ENCODE measurements at places on chromosomes 4 and X.
A peak's percentile ranks its signal among the peaks of the same experiment; 100 is the strongest.

DNA sequence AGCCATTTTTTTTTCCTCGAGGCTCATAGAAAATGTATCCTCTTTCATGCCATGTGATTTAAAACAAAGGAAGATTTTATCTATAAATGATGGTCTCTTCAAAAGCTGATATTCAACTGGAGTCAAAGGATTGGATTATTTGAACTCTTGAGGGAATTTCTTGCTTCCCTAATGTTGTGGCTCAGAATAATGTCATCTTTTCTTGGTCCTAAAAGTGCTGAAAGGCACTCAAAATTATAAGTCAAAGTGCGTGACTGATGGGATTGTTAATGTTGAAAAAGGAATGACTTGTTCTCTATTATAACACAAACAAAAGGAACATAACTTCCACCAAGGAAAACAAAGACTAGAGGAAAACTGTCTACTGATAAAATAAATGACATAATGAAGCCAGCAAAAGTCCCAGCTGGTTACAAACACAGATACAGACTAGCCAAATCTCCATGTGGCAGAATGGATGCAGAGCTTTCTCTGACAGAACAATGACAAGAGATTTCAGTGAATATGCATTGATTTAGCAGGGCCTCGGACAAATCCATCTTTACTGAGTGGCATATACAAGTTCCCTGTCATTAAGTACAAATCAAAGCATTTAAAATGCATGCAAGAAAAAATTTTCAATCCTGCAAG, 552.6 kb downstream of the GBA3 start:
- DNase-seq = no peak

DNA sequence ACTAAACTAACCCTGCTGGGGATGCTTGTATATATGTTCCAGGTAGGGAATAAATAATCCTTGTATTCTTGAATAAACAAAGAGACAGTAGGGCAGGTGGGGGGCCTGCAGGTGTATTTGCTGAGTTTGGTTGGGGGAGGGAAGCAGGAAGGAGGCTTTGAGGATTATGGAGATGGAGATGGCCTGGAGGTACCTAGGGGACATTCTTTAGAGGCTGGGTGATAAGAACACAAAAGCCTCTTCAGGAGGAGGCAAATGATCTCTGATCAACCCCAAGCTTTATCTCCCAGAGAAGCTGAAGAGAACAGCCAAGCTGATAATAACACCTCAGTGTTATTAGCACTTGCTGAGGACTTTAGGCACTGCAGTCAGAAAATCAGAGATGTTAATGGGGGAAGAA, 187.7 kb downstream of the MGST2 start:
- DNase-seq = no peak

DNA sequence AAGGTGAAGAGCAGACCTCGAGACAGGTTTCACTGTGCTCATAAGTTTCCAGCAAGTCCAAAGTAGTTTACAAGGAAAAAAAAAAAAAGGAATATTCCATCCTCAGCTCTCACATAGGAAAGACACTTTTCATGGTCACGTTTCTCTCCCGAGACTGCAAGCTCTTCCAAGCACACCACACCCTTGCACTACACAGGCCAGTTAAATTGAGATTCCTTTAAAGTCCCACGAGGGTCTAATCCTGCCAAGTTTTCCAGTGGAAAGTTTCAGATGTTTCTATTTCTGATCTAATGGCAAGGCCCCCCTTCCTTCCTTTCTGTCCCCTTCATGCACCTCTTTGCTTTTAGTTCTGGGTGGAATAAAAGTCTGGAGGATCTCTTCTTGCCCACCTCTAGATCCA, 67.9 kb upstream of the PCDH19 start:
- DNase-seq = no peak

DNA sequence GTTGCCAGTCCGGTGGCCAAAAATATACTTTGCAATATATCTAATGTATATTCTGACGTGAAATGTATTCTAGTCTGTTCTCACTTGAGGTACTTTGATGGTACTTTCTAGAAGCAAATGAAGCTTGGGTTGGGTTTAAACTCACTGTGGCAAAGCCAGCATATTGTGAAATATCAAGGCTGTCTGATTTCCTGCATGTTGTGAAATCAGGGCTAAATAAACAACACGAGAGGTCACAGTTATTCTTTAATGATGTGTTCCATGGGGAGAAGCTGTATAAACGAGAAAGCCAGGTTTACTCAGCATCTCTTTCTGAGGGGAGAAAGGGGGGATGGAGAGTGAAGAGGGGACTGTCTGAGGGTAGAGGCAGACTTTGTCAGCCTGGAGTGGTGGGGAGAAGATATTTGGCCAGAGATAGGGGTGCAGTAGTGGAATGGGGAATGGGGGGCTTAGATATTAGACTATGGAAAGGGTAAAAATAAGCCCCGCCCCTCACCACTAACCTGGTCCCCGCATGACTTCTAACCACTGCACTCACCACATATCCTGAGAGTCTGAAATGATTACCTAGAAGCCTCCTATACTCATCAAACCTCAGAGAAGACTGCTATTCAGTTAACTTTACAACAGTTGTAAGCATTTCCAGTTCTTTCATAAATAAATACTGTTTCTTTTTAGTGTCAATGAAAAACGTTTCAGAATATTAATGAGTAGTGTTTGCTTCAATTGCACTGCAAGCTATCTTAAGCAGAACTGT, 5.9 kb upstream of the SCARB2 start:
- DNase-seq = no peak

DNA sequence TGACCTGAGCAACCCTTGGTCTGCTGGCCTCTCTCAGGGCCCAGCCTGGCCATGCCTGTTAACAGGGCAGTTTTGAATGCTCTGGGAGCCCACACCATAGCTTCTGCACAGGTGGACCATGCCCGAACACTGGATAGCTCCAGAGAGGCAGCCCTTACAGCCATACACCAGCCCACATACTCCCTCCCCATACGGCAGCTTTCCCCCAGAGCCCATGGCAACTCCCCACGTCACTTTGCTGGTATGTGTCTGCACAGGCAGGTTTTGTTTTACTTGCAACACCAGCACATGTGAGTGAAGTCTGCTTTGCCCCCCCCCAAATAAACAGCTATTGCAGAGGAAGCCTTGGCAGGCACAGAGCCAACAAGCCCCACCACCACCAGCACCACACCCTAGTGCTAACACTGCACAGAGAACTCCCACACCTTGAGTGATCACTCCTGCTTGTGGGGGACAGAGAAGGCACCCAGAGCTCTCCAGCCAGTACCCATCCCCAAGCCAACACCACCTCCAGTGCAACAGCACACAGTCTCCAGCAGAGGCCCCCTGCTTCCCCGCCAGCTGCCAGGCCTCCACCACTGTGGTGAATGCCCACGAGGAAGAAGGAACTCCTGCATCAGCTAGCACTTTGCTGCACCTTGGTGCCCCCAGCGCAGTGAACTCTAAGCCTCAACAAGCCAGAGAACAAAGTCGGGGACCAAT, 87.3 kb downstream of the STPG2 start:
- DNase-seq = no peak

- DNase-seq = no peak
These were observed 28.9 kb upstream of the OPHN1 start for GRCh38 chrX:68462197-68462596.

GRCh38 chr4:7852568-7853185, 87.0 kb downstream of the AFAP1 start:
- no peak for DNase-seq

DNA sequence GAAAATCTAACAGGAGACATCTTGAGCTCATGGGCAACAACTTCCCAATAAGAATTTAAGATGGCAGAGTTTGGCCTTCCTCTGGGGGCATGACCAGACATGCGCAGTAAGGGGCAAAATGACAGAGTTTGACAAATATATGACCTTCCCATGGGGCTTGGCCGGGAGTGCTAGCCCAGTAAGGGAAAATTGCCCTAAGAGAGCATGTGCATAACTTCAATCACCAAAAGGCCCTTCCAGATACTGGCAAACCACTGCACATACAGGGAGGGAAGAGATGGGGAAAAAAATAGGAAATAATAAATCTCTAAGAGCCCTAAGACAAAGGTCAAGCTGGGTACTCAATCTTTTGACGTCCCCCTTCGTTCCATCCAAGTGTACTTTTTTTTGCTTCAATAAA, 13.4 kb downstream of the TIFA start:
- no peak for DNase-seq

DNA sequence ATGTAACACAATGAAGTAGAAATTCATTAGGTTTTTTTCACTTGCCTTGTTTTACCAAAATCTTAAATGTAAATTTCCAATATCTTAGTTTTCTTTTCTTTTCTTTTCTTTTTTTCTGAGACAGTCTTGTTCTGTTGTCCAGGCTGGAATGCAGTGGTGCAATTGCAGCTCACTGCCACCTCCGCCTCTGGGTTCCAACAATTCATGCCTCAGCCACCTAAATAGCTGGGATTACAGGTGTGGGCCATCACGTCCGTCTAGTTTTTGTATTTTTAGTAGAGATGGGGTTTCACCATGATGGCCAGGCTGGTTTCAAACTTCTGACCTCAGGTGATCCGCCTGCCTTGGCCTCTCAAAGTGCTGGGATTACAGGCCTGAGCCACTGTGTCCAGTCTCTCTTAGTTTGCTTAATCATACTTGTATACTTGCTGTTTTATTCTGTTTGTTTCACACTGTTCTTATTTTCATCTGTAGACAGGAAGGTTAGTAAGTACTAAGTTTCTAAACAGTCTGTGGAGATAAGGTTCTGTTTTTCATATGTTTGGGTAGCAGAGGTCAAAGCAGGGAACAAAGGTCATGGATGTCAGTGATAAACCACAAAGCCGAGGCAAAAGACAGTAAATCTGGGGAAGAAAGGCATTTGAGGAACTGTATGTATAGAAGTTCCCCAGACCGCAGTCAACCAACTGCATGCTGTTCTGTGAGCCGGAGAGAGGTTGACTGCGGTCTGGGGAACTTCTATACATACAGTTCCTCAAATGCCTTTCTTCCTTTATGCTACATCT, 129.1 kb downstream of the CBR4 start:
- DNase-seq = no peak

GRCh38 chr4:55941881-55942396, 6.8 kb upstream of the CEP135 start:
- no peak for DNase-seq

GRCh38 chrX:114611018-114611619, 27.2 kb downstream of the HTR2C start:
- peak; percentile 2 for DNase-seq

- DNase-seq = no peak
These were observed 27.6 kb downstream of the CLNK start for GRCh38 chr4:10656988-10657387.

DNA sequence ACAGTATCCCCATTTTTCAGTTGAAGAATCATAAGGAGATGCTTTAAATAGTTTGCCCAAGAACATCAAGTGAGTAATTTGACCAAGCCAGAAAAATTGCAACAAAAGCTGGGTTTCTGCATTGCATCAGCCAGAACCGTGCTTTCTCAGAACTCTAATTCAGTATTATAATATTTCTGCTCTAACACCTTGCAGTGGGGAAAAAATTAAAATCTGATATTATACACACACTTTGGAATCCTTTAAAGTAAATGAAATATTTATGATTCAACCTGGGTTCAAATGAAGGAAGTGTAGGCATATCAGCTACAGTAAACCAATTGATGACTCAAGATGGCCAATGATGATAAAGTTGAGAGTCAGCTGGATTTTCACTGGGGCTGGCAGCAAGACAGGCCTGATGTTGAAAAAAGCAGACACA, 387.6 kb upstream of the ZFP42 start:
- no peak for DNase-seq

DNA sequence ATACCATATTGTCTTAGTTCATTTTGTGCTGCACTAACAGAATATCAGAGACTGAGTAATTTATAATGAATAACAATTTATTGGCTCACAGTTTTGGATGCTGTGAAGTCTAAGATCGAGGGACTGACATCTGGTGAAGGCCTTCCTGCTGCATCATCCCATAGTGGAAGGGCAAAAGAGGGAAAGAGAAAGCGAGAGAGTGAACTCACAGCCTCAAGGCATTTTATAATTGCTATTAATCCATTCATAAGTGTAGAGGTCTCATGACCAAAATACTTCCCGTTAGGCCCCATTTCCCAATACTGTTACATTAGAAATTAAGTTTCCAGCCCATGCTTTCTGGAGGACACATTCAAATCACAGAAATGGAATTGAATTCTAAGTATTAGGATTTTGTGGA, 554.4 kb downstream of the TRAM1L1 start:
- no peak for DNase-seq

DNA sequence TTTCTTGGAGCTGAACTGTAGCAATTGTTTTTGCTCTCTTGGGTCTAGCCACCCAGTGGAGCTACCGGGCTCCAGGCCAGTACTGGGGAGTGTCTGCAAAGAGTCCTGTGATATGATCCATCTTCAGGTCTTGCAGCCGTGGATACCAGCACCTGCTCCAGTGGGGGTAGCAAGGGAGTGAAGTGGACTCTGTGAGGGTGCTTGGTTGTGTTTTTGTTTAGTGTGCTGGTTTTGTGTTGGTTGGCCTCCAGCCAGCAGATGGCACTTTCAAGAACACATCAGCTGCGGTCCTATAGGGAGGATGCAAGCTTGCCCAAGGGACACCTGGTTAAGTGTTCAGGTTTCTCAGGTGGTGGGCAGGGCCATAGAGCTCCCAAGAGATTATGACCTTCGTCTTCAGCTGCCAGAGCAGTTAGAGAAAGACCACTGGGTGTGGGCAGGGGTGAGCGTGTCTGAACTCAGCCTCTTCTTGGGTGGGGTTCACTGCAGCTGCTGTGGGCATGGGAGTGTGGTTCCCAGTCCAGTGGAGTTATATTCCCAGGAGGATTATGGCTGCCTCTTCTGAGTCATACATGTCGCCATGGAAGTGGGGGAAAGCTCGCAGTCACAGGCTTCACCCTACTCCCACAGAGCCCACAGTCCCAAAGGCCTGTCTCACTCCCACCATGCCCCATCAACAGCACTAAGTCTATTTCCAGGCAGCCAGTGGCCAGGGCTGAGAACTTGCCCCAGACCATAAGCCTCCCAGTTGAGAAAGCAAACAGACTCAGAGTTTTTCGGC, 811.6 kb downstream of the GLUD2 start:
- DNase-seq = no peak

GRCh38 chr4:27484216-27484615, 623.6 kb downstream of the STIM2 start:
- DNase-seq = no peak

Data from frontal cortex (tissue), 4 donors.